Left ventricle myocardium inferior (tissue), 1 donor: ENCODE measurements at places on chromosomes 16 and 17.

DNA sequence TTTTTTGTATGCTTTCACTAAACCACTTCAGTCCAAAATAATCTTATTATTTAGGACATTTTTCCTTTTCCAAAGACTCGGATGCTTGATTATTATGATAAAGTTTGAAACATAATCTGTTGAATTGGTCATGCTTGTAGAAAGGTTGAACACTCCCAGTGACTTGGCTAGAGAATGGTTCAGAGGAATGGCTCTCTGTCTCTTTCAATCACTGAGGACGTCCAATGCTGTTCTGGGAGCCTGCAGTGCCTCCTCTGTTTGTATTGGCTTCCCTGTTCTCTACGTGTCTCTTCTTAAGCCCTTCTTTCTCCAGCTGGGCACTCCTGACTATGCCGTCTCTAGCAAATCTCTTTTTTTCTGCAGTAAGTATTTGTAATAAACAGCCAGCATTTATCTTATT, 369.0 kb upstream of the DYNLRB2 start:
- no peak for DNase-seq

DNA sequence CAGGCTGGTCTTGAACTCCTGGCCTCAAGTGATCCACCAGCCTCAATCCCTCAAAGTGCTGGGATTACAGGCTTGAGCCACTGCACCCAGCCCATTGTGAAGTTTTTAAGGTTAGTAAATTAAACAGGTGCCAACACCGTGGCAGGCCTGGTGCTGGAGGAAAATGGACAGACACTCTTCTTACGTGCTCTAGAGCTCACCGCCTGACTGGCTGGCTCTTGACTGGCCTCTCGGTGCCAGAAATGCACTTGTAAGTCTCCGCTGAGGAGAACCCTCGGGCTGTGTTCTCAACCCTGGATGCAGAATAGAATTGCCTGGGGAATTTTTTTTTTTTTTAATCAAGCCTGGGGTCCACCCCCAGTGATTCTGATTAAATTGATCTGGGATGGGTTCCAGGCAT, 10.3 kb upstream of the HAS3 start:
- DNase-seq: no peak

- no peak for DNase-seq
Observed at GRCh38 chr17:6070430-6070912, 292 bp downstream of the WSCD1 start.

DNA sequence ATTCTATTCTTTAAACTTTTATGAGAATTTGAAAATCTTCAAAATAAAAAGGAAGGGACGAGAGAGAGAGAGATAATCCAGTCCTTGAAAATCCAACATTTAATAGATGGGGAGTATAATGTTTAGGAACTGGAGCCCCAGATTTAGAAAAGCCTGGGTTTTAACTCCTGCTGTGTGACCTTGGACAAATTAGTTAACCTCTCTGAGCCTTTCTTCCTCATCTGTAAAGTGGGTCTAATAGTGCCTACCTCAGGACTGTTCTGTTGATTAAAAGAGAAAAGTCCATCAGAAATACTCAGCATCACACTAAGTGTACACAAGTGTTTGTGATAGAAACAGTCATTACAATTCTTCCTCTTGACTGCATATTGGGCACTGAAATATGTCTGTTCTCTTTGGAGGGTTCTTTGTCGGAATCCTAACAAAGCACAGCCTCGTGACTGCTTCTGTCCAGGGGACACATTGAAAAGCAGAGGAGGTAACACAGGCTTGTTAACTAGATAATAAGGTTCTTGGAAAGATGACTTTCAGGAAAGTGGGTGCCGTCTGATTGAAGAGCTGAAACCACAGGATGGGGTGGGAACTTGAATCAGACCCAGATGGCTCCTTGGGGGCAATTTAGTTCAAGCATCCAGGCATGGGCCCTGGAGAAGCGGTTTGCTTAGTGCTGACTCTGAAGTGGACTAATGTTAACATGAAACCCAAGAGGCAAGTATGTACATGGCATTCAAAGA, 128.2 kb downstream of the CLEC16A start:
- DNase-seq: no peak

DNA sequence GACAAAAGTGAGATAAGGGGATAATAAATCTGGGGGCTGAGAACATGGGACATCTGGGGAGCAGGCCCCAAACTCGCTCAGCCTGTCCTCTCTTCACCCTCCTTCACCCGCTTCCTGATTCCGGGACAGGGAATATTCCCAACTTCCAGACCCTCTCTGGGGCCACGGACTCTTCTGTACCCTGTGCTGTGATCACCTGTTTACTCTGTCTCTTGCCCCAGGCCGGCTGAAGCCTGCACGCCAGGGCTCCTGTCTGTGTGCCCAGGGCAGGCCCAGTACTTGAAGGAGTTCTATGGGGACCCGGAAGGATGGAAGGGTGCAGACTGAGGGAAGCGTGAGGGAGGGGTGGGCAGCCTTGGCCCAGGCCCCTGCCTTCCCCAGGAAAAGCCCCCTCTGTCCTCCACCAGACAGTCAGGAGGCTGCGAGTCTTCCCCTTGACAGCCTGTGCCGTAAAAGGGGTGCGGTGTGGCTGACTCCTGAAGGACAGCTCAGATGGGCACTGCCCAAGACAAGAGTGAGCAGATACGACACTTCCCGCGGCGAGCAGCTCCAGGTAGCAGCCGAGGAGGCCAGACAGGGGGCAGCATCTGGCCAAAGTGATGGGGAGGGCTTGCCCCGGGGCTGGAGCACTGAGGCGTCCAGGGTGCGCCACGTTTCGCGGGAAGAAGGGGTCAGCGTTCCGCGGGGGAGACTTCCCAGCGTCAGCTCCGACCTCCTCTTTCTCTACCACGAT, 1.0 kb upstream of the CCNF start:
- DNase-seq: no peak
